NAMALWA (cell line): ENCODE measurements at places on chromosomes 7 and 10.

GRCh38 chr10:28400176-28400575 lies 97.3 kb upstream of the MPP7 start:
- no peak for DNase-seq

DNA sequence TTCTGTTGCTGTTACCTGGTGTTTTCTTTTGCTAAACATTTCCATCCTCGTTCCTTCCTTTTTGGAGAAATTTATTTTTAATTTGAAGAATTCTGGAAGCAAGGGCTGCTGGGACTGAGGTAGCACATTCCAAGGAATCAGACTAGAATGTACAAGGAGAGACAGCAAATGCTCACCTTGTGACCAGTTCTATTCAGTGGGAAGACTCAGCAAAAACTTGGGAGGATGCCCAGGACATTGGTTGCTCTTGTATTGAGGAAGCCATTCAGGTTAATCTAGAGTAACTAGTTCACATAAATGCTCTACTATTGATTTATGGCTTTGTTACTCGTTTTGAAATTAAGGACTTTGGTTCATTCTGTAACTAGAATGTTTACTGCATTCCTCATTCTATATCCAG lies 11.3 kb downstream of the PLCE1 start:
- DNase-seq, result no peak

GRCh38 chr7:100965723-100966541 lies 3.4 kb upstream of the MUC12 start:
- peak; percentile 55 for DNase-seq

GRCh38 chr7:152076324-152076821 lies 50.9 kb downstream of the GALNT11 start:
- peak; percentile 68 for DNase-seq

DNA sequence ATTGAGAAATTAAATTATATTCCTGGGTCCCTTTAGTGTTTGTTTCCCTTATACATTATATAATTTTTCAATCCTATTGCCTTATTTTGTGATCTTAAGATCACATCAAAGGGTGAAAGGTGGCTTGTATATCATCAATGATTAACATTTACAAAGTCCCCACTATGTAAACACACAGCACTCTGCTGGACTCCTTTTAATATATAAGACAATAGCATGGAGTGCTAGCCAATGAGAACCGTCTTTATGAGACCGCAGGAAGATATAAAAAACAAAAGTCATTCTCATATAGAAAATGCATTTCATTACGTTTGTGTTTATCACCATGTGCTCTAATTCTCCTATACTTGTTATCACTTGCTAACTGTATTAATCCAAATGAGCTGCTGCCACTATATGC lies 108.5 kb downstream of the HOXA1 start:
- no peak for DNase-seq

- no peak for DNase-seq
These were observed 121.2 kb downstream of the WDFY4 start for GRCh38 chr10:48805848-48806247.

DNA sequence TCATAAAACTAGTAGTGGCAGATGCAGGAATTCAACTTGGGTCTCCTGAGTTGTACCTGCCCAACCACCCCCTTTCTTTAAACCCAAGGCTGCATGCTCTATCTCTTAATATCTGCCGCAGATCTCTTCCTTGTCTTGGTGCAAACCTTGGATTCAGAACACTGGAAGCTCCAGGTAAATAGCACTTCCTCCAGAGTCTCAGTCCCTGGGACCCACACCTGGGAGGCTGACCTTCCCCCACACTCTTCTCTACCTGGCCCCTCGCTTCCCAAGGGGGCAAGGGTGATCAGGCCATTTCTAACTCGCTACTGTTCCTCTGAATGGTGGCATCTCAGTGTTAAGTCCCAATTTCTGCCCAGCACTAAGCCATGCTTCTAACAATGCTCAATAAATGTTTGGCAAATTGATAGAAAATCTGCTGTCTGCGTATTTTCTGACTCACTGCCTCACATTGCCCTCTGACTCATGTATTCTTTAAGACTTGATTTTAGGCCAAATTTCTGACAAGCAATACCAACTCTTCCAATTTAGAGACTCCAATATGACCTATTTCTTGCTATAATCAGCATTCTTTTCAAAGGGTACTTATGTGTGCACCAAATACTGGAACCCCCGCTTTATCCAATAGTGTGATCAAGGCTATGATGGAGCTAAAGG lies 68.0 kb upstream of the PPP1R3C start:
- DNase-seq, result no peak

DNA sequence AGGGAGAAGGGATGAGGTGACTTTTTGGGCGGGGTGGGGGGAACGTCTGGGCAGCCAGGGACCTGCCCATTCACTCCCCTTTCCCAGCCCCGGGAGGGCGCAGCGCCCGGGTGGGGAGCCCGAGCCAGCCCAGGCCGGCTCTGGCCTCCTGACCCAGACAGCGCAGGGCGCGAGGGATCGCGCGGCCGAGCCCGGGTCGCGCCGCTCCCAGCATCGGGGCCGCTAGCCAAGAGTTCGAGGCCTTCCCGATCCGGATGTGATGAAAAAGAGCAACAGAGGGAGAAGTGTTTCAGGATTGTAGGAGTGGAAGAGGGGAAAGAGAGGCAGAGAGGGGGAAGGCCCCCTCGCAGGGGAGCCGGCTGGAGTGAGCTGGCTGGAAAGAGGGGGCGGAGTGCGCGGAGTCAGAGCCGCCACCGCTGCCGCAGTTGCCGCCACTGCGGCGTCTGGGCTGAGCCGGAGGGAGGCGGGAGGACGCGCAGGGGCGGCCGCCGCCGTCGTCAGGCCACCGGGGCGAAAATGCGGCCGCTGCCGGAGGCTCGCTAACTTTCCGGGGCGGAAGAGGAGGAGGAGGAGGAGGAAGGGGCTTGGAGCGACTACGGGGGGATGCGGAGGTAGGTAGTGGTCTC lies at the start of gene MDFIC:
Gene MDFIC, plus strand, starts transcription at position 69 of the 626 bp plus-strand sequence. CDS start 940 bp downstream, outside the sequence.
- DNase-seq, result no peak

- peak; percentile 10 for DNase-seq
These were observed 604.4 kb downstream of the DNAJB6 start for GRCh38 chr7:157941210-157941609.

DNA sequence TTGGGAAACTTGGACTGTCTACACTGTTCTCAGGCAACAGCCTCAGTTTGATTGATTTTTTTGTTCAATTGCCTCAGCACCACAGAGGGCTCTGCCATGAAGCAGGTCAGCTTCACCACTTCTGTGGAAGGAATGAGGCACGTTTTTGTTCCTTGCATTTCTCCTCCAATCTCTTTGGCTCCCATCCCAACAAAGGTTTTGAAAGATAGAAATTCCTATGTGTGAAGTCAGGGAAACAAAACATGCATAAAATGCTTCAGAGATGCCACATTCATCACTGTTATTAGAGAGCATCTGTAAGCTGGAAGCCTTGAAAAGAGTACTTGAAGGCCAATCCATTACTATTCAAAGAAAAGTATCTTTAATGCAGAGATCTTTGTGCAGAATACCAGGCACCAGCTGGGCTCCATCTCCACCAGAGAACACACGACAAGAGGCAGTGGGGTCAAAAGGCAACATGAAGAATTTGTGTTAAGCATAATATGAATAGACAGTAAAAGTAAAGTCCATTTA lies 249.1 kb upstream of the LYZL1 start:
- no peak for DNase-seq

GRCh38 chr10:61964949-61965702 lies 63.6 kb downstream of the ARID5B start:
- no peak for DNase-seq

DNA sequence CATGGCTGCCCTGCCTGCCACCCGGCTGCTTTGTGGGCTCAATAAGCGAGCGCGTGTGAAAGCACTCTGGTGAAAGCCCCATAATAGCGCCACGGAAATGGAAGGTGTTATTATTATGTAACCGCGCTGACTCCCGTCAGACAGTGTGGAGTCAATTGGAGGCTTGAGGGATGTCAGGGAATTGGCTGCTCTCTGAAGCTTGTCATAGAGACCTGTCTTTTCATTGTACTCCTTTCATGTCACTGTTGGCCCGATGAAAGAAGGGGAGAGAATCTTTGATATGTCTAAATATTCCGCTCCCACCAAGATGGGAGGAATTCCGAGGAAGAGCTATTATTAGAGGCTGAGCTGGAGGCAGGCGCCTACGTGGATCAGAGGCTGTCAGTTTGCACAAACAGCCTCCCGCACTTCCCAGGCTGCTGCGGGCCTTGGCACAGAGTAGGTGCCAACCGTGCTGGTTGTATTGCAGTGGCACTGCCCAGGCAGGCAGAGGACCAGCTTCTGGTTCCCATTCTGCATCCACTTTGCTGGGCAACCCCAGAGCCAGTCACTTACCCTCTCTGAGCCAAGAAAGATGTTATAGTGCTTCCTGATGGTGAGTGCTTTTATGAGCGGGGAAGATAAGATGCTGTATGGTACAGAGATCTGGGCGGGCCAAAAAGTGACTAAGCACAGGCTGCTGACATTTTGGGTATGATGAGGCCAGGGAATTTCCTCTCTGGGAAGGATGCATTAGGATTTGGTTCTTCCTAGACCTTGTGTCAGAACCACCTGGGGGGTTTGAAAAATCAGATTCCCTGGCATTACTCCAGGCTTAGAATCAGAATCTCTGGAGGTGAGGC lies 151.4 kb downstream of the RPS24 start:
- DNase-seq, result no peak

GRCh38 chr10:103648636-103649532 lies 155.4 kb downstream of the NEURL1 start:
- DNase-seq, result no peak

DNA sequence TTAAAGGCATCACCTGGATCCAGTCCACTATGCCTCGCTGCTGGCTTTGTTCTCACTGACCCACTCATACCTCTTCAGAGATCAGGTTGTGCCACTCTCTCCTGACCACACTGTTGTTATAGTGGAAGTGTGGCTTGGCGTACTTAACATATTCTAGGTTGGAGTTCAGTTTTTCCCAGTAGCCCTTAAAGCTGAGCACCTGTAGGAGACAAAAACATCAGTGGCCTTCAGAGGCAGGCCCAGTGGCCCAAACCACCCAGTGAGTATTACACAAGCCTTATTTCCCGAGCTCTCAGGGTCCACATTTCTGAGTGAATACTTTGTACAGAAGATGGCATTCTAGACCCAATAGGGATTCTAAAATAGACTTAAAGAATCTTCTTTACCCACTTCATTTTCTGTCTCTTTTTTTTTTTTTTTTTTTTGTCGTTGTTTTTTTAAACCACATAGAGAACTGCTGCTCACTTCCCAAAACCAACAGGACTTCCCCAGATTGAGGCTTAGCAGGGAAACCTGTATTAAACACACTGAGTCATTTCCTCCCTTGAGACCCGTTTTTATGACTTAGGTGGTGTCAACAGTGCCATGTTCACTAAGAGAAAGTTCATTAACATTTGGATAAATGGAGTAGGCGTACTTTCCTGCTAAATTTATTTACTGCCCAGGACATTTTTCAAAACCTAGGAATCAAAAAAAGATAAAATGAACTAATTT lies 85.8 kb downstream of the GSAP start:
- DNase-seq, result peak; percentile 36

- DNase-seq, result no peak
These were observed 1.6 kb downstream of the FZD8 start for GRCh38 chr10:35640474-35640873.

- peak; percentile 77 for DNase-seq
These were observed 13.1 kb downstream of the IFT22 start for GRCh38 chr7:101308245-101309085.

DNA sequence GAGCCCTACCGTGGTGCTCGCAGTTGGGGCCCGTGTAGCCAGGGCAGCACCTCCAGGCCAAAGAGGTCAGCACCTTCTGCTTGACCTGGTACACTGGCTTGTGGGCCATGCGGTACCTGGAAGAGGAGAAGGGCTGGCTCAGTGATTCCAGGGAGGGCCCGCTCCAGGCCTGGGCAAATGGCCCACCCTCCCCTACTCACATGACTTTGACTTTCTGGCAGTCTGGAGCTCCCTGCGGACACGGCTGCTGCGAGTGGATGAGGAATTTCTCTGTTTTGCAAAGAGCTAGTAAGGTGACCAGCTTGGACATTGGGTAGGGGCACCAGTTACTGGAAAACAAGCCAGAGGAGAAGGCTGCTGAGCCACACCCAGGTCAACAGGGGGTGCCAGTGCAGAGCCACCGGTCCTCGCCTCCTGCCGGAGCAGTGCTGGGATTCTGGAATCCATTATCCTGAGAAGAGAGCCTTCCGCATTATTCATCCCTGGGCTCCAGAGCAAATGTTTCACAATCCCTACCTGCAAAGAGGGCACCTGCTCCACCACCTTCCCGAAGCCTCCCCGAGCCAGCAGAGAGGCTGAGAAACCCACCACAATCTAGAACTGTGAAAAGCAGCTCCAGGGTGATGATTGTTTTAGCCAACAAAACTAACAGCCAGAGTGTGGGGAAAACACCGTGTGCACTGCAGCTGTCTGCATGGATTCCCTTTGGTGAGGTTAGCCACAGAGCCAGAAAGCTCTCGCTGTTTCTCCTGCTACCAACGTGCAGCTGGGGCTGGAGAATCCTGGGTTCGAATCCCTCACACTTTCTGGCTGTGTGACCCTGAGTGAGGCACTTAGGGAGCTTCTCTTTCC lies 11.8 kb downstream of the MMRN2 start:
- no peak for DNase-seq

- DNase-seq, result no peak
These were observed 52.9 kb upstream of the CALD1 start for GRCh38 chr7:134726581-134726980.

DNA sequence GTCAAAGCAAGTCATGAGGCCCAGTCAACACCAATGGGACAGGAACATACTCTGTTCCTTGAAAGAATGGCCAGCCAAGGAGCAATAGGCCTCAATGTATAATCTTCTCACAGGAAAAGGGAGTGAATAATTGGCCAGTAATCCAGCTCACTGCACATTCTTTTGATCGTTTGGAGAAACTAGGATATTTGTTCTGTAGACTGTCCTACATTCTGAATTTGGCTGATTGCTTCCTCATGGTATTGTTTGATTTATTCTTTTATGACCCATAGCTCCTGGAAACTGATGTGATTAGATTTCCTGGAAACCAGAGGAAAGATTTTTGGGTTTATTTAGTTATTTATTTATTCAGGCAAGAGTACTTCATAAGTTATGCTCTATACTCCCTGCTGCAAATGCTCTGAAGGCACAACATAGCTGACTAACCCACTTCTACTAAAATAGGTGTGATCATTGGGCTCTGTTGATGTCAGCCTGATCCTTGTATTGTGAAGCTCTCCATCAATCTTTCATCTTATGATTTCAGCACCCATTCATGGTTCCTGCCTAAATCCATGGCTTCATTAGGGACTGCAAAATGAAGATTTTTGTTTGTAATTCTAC lies 745.2 kb downstream of the SUGCT start:
- DNase-seq, result no peak

DNA sequence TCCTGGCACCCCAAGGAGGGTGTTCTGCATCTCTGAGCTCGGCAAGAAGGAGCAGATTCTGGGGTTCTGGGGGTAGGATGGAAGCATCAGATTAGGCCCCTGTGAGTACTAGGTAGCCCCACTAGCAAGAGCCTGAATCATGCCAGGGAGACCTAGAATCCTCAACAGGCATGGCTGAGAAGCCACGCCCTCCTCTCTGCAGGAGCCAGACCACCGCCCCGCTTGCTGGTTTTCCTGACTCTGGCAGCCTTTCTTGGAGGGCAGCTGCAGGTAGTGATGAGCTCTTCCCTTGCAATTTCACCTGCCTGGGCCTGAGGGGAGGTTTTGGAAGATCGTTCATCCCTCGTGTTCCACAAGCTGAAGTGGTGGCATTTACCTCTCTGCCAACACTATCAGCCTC lies 68.9 kb upstream of the PRLHR start:
- DNase-seq, result no peak
